HCT116 (cell line): ENCODE measurements at places on chromosomes 13 and 19. TPM values are rescaled to one million over a fixed set of nuclear protein-coding genes. Genes with fewer than 3 reads are reported as not detected.

GRCh38 chr19:39765091-39766076, 13.3 kb upstream of the LEUTX start:
- DNase-seq, result peak; percentile 36

DNA sequence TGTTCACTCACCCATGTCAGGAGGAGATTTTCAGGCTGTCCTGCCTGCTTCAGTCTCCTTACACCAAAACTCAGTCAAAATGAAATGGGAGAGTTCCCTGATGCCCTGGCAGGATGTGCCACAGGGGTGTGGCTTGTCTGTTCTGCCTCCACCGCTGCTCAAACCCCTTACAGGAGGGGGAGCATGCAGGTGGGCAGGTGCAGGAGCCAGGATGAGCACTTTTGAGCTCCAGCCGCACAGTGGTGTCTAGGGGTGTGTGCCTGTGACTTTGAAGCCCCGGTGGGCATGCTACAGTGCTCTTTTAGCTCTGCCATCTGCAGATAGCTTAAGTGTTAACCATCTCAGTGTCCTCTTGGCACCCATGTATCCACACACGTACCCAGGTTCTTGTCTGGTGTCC, 71.9 kb upstream of the IPO5 start:
- DNase-seq, result no peak

- no peak for DNase-seq
Measured at GRCh38 chr13:66343224-66343828, 886.8 kb downstream of the PCDH9 start.

DNA sequence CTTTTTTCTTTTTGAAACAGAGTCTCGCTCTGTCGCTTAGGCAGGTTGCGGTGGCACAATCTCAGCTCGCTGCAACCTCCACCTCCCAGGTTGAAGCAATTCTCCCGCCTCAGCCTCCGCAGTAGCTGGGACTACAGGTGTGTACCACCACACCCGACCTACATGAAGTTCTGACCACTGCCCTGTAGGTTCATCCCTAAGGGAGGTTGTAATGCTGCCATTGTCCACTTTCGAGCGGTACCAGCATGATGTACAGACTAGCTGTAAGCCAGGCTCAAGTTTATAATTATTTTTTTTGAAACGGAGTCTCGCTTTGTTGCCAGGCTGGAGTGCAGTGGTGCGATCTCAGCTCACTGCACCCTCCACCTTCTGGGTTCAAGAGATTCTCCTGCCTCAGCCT, 11.6 kb upstream of the COX7A1 start:
- DNase-seq, result no peak

GRCh38 chr13:106774621-106775020, 206.7 kb upstream of the ARGLU1 start:
- DNase-seq, result no peak

- no peak for DNase-seq
Measured at GRCh38 chr19:58407658-58408151, 744 bp upstream of the ZNF584 start.

GRCh38 chr13:98965325-98965724, 12.5 kb downstream of the DOCK9 start:
- no peak for DNase-seq

DNA sequence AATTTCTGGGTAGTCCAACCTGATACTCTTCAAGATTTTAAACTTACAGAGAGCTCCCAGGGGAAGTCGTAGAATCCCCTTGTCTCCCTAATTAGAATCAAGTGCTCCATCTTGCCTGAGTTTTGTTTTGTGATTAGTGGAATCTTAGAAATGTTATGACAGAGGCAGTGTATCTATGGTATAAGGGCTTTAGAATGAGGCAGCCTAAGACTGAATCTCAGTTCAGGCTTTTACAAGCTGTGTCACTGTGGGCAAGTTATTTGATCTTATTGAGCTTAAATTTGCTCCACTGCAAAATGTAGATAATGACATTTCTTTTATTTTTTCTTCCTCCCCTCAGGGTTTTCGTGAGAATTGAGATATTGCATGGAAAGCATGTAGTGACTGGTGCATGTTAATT, 215.5 kb downstream of the POSTN start:
- no peak for DNase-seq

DNA sequence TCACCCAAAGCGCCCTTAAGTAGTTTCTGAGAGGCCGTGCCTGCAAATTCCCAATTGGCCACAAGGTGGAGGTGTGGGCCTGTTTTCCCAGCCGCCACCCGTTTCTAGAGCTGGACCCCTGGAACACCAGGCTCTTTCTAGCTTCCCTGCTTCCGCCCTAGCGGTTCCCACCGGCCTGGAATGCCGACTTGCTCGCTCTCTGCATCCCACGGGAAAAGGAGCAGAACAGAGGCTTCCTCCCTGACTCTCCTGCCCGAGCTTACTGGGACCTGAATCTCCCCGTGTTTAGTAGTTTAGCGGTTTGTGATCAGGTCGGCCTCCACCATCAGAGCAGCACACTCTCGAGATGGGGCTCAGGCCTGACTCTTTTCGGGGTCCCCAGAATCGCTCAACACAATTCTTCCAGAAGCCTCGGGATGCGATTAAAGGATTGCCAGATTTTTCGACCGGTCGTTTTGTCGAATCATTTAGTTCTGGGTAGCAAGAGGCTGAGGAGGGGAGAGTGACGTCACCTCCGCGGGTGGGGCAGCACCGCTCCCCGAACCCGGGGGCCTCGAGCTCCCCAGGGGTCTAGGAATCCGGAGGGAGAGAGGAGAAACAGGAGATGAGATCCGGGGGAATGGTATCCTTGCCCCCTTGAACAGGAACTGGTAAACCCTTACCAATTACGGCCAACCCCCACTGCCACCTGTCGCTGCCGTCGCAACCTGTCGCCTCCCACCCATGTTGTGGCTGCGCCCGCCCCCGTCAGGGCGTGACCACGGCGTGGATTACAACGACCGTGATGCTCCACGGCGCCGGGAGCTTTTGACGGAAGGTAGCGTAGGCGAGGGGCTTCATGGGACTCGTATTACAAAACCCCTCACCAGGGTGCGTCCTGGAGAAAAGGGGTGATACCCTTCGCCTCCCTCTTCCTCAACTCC, 8.0 kb downstream of the NAPSA start:
- no peak for DNase-seq

DNA sequence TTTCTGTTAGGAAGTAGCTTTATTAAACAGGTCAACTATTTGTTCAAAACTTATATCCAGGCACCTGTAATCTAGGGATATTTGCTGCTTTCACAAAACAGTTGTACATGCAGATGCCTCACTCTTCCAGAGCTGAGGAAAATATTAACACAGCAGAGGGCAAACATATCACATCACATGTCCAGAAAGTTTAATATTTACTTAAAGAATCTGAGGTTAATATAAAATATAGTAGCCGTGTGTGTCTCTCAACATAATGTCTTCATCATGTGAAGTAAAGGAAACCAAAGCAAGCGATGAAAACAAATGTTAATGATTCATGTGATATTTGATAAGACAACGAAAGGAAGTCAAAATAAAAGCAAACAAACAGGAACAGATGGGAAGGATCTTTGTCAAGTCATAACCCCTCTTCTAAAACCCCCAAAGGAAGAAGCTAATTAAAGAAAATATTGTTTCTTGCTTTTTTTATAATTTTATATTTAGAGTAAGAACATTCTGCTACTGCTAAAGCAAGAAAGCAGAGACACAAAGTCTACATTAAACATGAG, 418.8 kb downstream of the DACH1 start:
- no peak for DNase-seq

- peak; percentile 26 for DNase-seq
Measured at GRCh38 chr13:20828539-20829364, 55.0 kb upstream of the EEF1AKMT1 start.

GRCh38 chr13:23620211-23620610, 50.0 kb downstream of the TNFRSF19 start:
- DNase-seq, result no peak

- no peak for DNase-seq
Measured at GRCh38 chr19:15197275-15197941, 3.4 kb downstream of the NOTCH3 start.

DNA sequence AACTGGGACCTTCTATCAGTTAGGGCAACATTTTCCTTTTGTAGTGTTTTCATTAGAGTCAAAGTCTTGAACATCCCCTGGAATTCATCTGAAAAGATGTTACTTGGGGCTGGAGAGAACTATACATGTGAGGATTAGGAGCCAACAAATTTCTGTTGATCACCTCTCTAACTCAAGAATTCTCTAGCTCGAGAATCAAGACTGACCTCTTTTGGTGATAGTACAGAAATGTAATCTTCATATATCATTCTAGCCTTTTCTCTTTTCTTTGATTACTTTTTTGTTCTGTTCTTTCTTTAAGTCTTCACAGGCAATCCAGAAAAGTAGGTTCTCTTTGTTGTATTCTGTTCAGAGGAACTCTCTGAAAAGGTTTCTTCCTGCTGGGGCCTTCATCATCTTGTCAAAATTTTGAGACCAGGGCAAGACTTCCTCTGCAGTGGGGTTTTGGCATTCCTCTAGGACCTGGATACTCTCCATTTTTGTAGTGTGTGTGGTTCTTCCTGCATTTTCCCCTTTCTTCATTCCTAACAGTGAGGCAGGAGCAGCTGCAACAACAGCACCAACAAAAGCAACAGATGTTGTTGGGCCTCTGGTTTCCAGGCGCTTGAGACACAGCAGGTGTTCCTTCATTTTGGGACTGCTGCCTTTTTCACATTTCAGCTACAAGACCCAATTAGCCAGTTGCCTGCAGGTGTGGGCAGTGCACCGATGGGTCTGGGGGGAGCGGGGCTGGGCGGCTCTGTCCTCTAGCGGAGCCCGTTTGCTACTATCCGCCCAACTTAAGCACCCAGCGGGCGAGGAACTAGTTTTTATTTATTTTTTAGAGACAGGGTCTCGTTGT, 26.2 kb downstream of the ELF1 start:
- no peak for DNase-seq

DNA sequence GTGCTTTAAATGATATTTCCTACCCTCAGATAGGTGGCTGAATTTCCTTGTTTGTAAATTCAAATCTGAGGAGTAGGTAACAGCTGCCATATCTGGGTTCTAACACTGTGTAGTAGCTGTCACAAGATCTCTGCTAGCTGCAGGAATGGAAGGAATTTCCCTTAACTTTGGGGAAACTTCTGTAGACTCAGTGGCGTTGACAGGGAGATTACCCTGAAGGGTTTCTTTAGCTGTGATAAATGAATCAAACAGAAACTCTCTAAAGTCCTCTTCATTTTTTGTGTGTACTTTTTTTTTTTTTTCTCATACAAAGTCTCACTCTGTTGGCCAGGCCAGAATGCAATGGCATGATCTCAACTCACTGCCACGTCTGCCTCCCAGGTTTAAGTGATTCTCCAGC, 5.3 kb upstream of the EPSTI1 start:
- no peak for DNase-seq

DNA sequence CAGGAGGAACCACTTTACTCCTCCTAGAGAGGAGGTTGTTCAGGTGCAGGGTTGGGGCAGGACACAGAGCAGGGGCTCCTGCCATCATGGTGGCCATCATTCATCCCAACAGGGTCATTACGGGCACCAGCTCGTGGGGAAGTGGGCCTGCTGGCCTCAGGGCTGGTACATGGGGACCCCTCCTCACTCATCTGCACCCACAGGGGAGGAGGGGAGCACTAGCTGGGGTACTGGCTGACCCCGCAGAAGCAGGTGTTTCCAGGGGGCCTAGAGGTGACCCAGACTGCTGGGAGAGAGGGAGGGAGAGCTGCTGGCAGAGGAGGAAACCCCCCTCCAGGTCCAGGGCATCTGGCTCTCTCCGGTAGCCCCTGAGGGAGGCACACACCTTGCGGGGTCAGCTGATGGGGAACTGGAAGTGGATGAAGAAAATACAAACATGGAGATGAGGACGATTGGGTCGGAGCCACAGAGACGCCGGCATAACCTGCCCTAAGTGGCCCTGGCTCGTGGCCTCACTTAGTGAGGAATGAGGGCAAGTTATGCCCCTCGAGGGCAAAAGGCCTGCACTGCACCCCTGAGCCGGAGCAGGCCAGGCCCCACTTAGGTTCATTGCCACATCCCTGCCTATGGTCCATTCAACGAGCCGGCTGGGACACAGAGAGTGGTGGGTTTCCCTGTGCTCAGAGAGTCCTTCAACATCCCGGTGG, 76.2 kb downstream of the SOX1 start:
- DNase-seq, result no peak

- no peak for DNase-seq
Measured at GRCh38 chr13:24068472-24068871, 92.0 kb upstream of the SPATA13 start.

DNA sequence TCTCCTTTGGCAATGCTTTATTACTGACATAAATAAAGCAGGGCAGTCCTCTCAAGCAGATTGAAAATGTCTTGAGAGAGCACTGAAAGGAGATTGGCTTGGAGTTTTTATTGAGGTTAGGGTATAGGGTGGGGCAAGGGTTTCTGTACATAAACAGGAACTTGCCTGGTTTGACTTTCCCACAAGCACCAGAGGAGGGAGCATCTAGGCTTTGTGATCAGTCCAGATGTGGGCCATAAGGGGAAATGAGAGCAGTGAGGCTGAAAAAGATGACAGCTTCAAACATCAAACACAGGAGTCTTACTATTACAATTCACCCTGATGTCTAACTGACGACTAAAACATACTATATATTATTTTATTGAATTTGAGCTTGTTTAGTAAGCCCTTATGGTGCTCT, 260.9 kb downstream of the MTUS2 start:
- DNase-seq, result no peak

- no peak for DNase-seq
Measured at GRCh38 chr19:11159598-11160439, 4.2 kb upstream of the SPC24 start.

DNA sequence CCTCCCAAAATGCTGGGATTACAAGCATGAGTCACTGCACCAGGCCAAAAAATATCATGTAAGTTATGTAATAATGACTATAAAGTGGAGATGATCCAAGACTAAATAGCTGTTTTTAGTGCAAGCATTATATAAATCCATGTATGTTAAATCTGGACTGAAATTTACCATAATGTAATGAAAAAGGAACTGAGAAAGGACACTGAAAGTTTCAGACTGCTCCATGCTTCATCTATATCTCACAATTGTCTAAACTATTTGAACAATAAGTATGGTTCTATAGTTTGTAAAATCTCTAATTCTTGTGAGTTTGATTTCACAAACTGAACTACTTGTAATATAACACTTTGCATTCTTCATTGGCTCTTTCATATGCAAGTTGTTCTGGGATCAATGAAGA, 2299.5 kb downstream of the PCDH9 start:
- DNase-seq, result no peak

DNA sequence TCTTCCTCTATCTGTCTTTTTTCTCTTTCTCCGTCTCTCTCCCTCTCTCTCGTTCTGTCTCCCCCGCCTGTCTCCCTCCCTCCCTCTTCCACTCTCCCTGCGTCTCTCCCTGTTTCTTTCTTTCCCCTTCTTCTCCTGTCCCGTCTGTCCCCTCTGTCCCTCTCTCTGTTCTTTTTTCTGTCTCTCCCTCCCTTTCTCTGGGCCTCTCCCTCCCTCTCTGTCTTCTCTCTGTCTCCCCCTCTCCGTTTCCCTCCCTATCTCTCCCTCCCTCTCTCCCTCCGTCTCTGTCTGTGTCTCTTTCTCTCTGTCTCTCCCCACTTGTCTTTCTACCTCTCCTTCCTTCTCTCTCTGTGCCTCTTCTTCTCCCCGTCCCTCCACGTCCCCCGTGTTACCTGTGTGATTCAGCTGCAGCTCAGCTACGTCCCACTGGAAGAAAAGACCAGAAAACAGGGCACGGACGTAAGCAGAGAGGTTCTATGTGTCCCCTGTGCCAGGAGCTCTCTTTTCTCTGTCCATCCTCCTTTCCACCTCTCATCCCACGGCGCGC, 1.2 kb downstream of the CD70 start:
- DNase-seq, result no peak

Gene CAPN12
- total RNA-seq, result 8.8 TPM

Gene ERICH4
- not detected for total RNA-seq

Gene ZNF709
- total RNA-seq, result not detected

Gene ZNF573
- total RNA-seq, result 2.4 TPM

Gene NLRP4
- 0.52 TPM for total RNA-seq

Gene ACTMAP
- total RNA-seq, result 16.8 TPM
